ENCODE measurements at places on chromosomes 3 and 15. TPM values are rescaled to one million over a fixed set of nuclear protein-coding genes. Genes with fewer than 3 reads are reported as not detected.

The IGSF11 gene
- total RNA-seq, result 3.1 TPM

GRCh38 chr3:152097120-152097519 lies 171.6 kb upstream of the MBNL1 start:
- no peak for DNase-seq

DNA sequence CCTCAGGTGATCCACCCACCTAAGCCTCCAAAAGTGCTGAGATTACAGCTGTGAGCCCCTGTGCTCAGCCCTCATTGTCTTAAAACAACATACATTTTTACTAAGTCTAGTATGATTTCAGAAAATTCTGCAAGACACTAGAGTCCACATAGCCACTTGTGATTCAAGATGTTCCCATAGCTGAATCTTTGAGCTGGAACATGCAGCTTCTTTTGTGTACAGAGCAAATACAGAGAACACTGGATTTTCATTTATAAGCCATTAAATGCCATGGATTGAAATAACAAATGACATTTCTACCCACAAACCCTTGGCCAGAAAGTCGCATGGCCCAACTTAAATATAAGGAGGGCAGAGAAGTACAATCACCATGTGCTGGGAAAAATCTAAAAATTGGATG lies 1489.2 kb upstream of the GBE1 start:
- DNase-seq, result no peak

- DNase-seq, result no peak
Observed at GRCh38 chr3:127962937-127963336, 47.9 kb downstream of the KBTBD12 start.

DNA sequence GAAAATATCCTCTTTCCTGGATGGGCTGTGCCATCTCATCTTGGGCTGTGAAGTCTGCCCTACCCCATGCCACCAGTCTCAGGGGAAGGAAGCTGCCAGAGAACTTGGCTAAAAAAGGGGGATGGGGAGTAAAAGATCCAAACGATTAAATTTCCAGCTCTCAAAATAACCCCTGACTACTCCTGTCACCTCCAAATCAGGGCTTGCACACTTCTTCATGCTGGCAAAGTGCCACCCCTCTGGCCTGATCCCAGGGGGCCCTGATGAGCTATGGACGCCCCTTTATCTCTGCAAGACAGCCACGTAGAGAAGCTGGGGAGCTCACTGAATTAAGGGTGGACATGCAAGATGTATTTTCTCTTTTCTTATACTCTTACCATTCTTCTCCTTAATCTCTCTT lies 1.2 kb upstream of the MLF1 start:
- no peak for DNase-seq

GRCh38 chr3:15940641-15941040 lies 142.9 kb upstream of the ANKRD28 start:
- no peak for DNase-seq

DNA sequence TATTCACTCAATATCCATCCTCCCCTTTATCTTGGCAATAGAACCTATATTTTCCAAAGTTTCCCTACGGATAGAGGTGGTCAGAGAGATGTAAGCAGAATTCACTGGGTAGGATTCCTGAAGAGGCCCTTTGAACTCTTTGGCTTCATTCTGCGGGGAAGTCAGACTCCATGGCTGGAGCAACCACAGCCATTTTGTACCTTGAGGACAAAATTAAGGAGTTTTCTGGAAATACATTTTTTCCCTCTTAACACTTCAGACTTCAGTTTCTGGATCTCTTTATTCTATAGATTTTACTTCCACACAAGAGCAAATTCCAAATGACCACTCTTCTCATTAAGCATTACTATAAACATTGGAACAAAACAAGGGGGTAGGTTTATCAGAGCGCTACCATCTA lies 43.3 kb downstream of the ADAMTS9 start:
- no peak for DNase-seq

The ARNT2 gene
- 4.9 TPM for total RNA-seq

Data from Right ventricle myocardium inferior (tissue), 1 donor.